ENCODE measurements at places on chromosomes 2 and 18.
A peak's percentile ranks its signal among the peaks of the same experiment; 100 is the strongest.

- no peak for DNase-seq
Observed at GRCh38 chr2:50492477-50492851, 539.5 kb downstream of the NRXN1 start.

DNA sequence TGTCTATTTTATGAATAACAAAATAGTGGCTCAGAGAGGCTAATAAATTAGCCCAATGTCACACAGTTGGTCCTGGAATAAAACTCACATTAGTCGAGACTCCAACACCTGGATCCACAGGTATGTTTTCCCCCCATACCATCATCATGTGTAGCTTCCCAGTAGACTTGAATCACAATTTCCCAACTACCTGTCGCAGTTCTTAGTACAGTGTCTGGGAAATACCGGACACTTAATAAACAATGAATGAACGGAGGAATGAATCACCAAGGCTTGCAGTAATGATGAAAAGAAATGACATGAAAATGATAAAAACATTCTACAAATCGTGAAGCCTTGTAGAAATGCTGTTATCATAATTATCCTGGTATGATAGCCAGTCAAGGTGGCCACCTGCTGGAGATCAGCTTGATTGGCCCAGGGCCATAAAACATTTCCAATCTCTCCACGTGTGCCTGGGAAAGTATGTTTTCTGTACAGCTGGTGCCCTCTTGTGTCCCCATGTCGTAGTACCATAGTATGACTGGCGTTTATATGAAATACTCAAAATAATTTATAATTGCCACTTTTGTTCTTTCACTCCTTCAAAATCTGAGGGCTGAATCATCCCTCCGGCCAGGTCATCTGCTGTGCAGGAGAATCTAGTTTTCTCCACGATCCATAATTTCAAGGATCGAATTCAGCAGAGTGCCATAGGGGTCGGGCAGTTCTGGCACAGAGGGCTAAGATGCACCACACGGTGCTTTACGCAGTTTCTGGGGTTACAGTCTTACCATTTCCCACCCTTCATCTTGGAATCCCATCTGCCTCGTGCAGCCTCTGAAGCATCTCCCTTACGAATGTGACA lies 95.4 kb downstream of the LAMA1 start:
- no peak for DNase-seq

DNA sequence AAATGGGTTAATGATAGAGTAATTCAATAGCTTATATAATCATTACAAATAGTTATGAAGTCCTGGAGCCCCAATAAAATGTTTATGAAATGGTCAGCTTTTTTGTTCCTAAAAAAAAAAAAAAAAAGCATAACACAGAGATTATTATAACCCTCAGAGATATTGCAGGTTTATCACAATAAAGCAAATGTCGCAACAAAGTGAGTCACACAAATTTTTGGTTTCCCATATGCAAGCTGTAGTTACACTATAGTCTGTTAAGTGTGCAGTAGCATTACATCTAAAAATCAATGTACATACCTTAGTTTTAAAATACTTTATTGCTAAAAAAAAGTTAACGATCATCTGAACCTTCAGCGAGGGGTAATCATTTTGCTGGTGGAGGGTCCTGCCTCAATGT lies 20.0 kb downstream of the WDFY1 start:
- DNase-seq: no peak

- no peak for DNase-seq
Observed at GRCh38 chr18:44677933-44678332, 2.8 kb upstream of the SETBP1 start.

DNA sequence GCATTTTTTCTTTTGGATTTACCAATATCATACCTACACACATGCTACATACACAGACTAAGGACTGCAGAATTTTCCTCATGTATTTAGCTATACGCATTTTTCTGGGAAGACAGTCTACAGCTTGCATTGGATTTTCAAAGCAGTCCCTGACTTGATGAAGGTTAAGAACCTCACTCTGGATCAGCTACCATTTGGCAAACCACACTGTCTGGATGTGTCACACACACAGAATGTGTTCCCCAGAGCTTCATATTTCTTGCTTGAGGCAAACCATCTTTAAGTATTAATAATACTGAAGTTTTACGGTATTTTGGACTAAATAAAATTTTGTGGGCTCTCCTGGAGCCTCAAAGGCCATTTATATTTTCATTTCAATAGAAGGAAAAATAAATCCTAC lies 102.3 kb downstream of the TCF4 start:
- DNase-seq: no peak

GRCh38 chr2:228023619-228024018 lies 152.2 kb downstream of the DAW1 start:
- no peak for DNase-seq

- no peak for DNase-seq
Observed at GRCh38 chr2:124323321-124323720, 298.2 kb downstream of the CNTNAP5 start.

GRCh38 chr18:73688161-73688560 lies 459.5 kb downstream of the FBXO15 start:
- DNase-seq: no peak

- no peak for DNase-seq
Observed at GRCh38 chr18:30687501-30687900, 355.0 kb downstream of the DSC3 start.

GRCh38 chr2:233006648-233007047 lies 6.4 kb downstream of the NGEF start:
- no peak for DNase-seq

DNA sequence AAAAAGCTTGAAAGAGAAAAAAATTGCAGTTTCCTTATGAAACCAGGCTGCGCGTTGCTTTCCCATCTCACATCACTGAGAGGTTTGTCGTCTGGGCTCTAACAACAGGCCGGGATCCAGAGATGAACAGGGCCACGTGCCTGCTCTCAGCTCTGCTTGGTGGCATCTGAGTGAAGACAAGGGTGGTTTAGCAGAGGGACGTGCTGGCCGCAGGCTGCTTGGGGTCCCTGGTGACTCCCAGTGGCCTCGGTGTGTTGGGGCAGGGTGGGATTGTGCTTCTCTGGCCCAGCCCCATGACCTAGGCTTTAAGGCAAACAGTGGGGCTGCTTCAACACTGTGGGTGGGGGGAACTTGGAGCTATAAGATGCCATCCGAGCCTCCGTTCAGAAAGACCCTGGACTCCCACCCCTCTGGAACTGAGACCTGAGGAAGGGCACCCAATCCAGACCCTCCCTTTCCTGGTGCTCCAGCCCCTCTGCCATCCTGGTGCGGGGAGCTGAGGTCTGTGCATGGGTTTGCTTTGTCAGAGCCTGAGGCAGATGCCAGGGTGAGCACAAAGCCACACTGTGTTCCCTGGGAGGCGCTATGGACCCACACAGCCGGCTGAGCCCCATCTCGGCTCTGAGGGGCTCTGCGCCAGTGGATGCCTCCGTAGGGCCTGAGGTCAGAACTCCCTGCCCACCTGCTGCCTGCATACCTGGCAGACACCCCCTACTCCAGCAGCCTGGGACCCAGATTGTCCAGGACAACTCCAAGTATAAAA lies 18.4 kb upstream of the HPCAL1 start:
- DNase-seq: peak; percentile 47

- no peak for DNase-seq
Observed at GRCh38 chr18:35469725-35470124, 28.0 kb downstream of the INO80C start.

DNA sequence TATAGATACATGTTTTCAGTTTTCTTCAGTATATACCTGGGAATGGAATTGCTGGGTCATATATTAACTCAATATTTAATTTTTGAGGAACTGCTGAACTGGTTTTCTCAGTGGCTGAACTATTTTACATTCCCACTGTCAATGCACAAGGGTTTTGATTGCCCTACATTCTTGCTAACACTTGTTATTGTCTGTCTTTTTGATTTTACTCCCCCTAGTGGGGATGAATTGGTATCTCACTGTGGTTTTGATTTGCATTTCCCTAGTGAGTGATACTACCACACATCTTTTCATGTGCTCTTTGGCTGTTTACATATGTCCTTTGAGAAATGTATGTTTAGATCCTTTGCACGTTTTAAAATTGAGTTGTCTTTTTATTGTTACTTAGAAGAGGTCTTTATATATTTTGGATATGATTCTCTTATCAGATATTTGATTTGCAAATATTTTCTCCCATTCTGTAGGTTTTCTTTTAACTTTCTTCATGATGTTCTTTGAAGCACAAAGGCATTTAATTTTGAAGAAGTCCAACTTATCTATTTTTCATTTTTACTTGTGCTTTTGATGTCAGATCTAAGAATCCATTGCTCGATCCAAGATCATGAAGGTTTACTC lies 36.2 kb downstream of the ASB1 start:
- no peak for DNase-seq

DNA sequence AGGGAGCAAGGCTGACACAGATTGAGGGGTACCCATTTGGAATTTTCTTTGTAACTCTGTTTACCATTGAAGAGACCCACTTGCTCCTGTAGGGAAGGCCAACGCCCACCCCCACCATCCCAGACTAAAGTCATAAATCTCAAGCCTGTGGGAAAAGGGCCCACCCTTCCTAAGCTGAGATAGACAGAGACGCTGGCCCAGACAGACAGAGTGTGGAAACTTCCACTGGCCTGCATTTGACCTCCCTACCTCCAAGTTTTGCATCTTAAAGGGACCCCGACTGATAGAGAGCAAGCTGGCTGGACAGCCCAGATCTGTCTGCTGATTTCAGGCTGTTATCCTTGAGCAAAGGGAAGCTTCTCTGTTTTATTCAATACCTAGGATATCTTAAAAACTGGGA lies 48.2 kb upstream of the SLC14A2 start:
- no peak for DNase-seq

DNA sequence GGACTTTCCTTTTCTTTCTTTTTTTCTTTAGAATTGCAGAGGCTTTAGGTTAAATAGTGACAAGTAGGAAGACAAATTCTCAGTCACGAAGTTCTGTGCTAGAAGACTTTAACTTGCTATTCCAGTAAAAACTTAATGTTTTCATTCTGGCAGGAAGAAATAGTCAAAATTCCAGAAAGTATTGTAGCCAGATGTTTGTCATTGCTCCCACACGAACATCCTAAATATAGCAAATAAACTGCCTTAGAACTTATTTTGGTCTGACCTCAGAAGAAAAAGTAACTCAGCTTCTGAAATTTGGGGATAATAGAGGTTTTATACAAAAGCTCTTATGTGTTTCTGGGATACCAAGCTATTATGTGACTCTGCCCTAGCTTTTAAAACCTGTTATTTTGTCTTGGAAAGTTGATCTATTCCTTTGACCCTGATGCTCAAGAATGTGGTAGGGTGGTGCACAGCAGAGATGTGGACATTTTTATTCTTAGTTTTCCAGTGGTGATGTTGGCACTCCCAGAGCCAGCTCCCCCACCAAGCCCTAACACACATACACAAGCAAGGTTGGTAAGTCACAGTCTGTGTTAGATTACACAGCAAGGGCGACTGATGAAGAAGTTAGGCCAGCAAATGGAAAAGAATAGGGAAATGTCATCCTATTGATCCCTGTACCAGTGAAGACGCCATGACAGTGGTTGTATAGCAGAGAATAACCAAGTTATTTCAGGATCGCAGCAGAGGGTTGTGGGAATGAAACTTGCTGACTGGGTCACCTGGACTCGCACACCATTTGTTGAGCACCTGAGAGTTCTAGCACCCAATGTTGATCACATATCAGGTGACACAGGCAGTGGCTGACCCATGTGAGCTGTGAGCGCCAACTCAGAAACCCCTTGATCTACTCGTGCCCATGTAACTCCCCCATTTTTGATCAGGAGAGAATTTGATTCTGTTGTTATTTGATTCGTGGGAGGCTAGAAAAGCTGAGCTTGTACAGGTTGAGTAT lies 23.7 kb downstream of the FARP2 start:
- no peak for DNase-seq

- no peak for DNase-seq
Observed at GRCh38 chr2:64165706-64166105, 21.5 kb upstream of the PELI1 start.

GRCh38 chr2:177603768-177604167 lies 211.2 kb downstream of the AGPS start:
- no peak for DNase-seq

DNA sequence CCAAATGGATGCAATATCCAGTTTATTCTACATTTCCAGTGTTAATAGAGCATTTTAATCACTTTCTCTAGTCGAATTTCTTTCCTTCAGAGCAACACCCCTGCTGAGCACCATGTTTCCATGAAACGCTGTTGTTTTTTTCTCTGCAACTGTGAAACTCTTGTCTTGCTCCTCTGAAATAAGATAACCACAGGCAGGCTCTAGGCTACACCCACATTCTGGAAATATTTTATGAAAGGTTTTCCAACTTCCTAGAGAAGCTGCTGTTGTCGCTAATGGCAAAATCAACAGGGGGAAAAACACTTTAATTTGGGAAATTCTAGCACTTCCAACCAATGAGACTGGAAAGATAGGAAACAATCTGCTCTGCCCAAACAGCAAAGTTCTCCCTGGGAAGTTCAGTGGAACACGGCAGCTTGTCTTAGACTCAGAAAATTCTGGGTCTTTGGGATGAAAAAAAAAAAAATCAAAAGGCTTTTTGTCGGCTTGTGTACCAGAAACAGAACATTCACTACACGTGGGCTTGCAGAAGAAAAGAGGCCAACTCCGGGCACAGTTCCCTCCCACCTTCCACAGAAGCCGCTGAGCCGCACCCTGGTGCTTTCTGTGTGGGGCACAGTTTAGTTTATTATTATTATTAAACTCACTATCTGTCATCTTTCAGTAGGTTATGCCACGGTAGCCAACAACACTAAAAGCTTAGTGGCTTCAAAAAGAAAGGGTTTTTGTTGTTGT lies 98.7 kb downstream of the MMADHC start:
- no peak for DNase-seq

GRCh38 chr18:38025433-38026038 lies 459.9 kb upstream of the CELF4 start:
- no peak for DNase-seq

GRCh38 chr18:11339188-11339775 lies 189.9 kb upstream of the PIEZO2 start:
- DNase-seq: no peak

- DNase-seq: no peak
Observed at GRCh38 chr2:48391616-48392015, 138.3 kb upstream of the STON1 start.

- DNase-seq: no peak
Observed at GRCh38 chr2:55871637-55872036, 51.9 kb downstream of the EFEMP1 start.

GRCh38 chr2:111133603-111134002 lies 12.9 kb downstream of the BCL2L11 start:
- DNase-seq: no peak

DNA sequence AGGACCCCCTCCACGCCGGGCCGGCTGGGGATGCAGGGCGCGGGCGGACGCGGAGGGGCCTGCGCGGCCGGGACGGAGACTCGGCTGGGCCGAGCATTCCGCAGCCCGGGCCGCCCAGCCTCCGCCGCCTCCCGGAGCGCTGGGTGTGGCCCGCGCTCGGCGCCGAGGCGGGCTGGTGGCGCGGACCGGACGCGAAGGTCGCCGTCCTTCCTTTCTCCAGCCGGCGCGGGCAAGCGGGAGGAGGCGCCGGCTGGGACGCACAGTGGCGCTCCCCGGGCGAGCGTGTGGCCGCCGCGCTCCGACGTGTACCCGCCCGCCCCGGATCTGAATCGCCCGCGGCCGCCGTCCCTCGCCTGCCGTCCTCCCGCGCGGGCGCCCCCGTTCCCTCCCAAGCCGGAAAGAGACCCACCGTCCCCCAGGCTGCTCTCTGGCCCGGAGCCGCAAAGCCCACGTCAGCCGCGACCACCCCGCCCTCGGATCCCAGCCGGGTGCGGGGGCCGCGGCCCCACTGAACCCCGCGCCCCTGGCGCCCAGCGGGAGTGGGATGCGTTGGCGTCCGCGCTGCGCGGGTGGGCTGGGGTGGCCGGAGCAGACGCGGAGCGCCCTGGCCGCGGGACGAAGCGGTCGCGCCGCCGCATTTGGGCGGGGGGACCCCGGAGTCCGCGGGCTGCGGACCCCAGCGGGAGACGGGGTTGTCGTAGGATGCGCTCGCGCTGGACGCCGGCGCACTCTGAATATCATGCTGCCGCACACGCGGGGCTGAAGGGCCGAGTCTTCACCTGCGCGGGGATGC lies 634 bp downstream of the SPATS2L start:
- DNase-seq: no peak
